ENCODE measurements at places on chromosomes 2 and 18.

DNA sequence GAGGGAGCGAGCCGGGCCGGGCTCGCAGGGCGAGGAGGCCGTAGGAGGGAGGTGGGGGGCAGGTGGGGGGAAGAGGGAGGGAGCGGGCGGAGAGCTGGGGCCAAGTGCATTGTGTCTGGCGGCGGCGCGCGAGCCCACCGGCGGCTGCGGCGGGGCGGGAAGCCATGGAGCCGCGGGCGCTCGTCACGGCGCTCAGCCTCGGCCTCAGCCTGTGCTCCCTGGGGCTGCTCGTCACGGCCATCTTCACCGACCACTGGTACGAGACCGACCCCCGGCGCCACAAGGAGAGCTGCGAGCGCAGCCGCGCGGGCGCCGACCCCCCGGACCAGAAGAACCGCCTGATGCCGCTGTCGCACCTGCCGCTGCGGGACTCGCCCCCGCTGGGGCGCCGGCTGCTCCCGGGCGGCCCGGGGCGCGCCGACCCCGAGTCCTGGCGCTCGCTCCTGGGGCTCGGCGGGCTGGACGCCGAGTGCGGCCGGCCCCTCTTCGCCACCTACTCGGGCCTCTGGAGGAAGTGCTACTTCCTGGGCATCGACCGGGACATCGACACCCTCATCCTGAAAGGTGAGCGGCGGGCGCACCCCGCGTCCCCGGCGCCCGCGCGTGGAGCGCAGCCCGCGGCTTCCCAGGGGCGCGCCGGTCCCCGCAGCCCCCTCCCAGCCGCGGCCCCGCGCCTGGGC, at the start of gene TMEM178A:
TMEM178A (plus strand) TSS at position 107 of the 680 bp plus-strand sequence; CDS start at position 165, 58 bp downstream.
- peak; percentile 78 for DNase-seq

GRCh38 chr2:43100883-43101662, 125.3 kb downstream of the ZFP36L2 start:
- DNase-seq: peak; percentile 22

DNA sequence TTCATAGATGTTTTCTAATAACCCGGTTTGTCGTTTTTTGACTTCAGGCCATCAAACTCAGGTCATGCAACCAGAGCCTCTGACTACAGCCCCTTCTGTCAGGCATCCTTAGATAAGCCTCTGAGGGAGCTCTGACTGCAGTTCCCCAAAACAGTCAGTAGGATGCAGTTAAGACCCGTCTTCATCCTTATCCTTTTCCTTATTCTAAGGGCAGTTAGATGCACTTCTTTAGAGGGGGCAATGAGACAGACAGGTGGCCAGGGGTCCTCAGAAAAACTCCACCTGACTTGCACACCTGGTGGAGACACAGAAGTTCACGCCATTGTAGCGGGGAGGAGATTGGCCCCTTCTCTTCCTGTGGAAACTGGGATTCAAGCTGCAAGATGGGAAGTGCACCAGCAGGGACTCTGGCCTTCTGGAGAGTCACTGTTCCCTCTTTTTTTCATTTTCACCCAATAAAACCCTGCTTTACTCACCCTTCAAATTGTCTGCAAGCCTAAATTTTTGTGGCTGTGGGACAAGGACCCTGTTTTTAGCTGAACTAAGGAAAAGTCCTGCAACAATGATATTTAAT, 104.8 kb upstream of the TFPI start:
- no peak for DNase-seq

GRCh38 chr2:232501331-232501771, 13.7 kb upstream of the ECEL1 start:
- no peak for DNase-seq

- no peak for DNase-seq
Measured at GRCh38 chr2:8408560-8409460, 273.0 kb upstream of the ID2 start.

- DNase-seq: no peak
Measured at GRCh38 chr2:120110062-120110362, 97.1 kb downstream of the EPB41L5 start.

DNA sequence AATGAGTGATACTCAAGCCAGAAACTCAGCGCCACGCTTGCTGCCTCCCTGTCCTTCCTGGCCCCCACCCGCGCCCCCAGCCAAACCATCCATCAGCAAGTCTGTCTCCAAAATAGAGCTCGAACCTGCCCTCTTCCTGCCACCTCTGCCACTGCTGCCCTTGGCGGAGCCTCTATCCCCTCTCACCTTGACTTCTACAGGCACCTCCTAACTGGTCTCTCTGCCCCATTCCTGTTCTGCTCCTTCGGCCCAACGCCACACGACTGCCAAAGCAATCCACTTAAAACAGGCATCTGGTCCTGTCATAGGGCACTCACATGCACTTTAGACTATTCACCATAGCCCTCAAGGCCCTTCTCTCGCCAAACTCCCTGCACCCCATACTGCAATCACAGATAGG, 210.3 kb upstream of the SMAD2 start:
- no peak for DNase-seq

DNA sequence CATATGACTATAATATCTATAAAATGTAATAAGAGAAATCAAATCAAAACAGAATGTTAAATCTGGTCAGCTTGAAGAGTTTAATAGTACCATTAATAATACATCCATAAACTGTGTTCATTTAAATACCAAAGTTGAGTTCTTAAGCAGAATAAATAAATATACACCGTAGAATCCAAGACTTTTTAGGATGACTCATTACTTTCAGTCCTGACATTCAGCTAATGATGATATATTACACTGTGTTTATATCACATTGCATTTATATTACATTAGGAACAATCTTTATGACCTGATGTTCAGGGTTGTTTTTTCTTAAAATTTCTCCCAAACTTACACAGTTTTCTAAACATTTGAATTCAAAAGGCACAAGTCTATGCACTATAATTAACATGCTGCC, 331.3 kb downstream of the SS18 start:
- no peak for DNase-seq

DNA sequence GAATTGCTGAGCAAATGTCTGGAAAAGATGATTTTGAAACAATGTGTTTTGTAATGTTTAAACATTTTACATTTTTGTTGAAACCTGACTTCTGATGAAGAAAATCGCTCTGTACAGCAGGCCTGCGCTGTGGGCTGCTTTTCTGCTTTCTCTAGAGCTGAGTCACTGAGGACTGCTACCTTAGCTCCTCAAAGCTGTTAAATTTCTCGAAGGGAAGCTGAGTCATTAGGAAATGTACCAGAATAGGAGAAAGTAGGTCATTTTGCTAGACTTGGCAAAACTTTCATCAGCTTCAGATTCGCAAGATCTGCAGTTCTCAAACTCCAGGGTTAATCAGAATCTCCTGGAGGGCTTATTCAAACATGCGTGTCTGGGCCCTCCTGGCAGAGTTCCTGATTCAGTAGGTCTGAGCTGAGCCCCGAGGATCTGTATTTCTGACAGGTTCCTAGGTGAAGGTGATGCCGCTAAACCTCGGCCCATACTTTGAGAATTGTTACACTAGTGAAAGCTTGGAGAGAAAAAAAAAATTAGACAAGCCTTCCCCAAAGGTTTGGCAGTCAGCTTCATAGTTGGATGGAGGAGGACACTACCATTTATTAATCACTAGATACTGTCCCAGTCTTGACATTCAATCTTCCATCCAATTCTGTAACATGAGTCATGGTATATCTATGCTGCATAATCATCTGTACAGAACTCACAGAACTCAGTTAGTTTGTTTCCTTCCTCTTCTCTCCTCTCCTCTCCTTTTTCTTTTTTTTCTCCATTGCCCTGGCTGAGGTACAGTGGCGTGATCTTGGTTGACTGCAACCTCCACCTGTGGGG, 297.6 kb downstream of the PARD3B start:
- no peak for DNase-seq

- no peak for DNase-seq
Measured at GRCh38 chr2:129762386-129763189, 216.9 kb upstream of the RAB6C start.

- DNase-seq: no peak
Measured at GRCh38 chr2:189441709-189442074, 418 bp downstream of the WDR75 start.

- no peak for DNase-seq
Measured at GRCh38 chr2:187475499-187476248, 27.6 kb upstream of the CALCRL start.
